ENCODE measurements at places on chromosomes 2 and 18.

GRCh38 chr2:231355508-231356465 lies 39.7 kb upstream of the B3GNT7 start:
- DNase-seq, result no peak

DNA sequence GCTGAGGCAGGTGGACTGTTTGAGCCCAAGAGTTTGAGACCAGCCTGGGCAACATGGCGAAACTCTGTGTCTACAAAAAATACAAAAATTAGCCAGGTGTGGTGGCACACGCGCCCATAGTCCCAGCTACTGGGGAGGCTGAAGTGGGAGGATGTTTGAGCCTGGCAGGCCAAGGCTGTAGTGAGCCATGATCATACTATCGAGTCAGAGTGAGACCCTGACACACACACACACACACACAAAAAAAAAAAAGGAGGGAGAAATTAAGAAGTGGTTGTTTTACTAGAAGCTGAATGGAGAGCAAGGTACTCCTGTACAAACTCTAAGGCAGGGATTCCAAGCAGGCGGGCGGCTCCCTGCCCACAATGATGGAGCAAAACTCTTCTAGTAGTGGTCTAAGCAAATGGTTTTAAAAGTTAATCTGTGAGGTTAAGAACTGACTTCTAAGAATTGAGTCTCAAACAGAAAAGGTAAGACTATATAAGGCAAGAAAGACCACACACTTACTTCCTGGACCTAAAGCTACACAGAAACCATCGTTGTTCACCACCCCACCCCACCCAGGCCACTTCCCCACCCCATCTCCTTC lies 2.6 kb downstream of the ANKRD44 start:
- DNase-seq, result no peak

DNA sequence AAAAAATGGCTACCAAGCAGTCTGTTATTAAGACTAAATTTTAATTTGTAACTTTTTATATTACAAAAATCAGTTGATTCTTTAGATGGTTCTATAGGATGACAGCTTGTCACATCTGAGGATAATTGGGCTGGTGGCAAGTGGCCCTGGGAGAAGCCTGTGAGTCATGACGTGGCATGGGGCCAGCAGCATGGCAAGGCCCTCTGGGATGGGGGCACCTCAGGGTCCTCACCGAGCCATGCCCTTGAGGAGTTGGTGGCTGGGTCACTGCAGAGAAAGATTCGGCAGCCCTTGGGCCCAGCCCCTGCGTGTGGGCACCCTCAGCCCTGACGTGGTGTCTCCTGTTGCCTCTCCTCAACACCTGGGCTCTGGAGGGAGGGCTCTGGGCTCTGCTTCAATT lies 49.7 kb downstream of the STK25 start:
- DNase-seq, result no peak

- DNase-seq, result peak; percentile 66
Observed at GRCh38 chr18:23515911-23516546, 12.7 kb downstream of the RMC1 start.

DNA sequence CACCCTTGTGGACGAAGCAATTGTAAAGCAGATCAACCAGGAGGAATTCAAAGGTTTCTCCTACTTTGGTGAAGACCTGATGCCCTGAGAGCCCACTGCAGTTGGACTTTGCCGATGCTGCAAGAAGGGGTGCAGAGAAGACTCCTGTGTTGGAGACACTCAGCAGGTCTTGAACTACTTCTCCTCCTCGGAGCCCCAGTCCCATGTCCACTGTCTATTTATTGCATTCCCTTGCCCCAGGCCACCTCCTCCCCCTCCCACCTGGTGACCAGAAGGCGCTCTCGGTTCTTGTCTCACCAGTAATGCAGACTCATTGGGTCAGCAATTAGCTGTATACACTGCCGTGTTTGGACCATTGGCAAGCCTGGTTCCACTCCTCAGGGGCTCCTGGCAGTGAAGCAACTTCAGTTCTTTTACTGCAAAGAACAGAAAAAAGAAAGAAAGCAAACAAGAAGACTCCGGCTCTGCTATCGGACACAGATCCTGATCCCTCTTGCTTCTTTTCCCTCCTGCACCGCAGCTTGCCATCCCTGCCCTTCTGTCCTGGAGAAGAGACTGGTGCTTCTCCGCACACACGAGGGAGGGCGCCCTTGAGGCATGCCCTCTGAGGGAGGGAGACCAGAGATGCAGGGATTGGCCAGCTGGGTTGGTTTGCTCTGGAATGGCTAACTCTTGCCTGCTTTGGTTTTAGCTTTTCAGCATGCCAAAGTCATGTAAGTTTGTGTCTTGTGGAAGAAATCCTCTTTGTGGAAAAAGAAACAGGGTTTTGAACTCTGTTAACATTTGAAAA lies 112.2 kb upstream of the EPAS1 start:
- no peak for DNase-seq

- DNase-seq, result peak; percentile 38
Observed at GRCh38 chr2:102520009-102520408, 47.0 kb downstream of the SLC9A4 start.

DNA sequence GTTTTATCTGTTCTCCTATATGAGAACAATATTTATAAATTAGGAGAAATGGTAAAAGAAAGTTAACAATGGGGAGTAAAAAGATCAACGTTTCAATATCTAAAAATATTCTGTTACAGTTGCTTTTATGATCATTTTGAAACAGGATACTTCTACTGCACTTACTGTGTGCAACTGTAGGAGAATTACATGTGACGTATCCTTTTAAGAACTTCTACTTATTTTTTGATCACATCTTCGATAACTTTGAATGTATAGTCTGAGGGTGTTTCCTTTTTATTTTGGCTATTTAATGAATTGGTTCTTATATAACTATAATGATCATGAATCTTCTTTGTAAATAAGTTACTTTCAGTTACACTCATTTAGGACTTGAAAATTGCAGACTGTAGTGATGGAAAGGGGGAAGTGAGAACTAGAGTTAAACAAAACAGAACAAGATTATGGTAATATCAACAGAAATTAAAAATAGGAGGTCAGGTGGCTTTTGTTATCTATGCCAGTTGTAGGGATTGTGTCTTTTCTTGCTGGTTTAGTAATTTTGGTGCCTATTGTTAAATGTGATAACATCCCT lies 109.9 kb downstream of the MSTN start:
- DNase-seq, result no peak

GRCh38 chr2:215863687-215864086 lies 149.7 kb downstream of the MREG start:
- DNase-seq, result no peak

DNA sequence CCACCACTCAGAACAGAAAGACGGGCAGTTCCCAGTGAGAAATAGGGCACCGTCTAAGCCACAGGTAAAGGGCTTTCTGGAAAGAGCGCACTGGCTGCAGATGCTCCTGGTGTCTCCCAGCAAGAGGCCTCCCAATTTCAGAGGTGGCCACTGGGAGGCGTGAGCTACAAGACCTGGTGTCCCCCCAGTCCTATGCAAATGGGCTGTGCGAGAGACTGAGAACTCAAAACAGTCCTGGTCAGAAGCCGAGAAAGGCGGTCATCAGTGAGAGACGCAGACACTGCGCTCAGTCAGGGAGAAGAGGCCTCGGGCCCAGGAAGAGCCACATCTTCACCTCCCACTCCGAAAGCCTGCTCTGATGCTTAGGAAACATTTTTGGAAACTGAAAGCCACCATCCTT lies 179.5 kb downstream of the EIPR1 start:
- DNase-seq, result no peak

DNA sequence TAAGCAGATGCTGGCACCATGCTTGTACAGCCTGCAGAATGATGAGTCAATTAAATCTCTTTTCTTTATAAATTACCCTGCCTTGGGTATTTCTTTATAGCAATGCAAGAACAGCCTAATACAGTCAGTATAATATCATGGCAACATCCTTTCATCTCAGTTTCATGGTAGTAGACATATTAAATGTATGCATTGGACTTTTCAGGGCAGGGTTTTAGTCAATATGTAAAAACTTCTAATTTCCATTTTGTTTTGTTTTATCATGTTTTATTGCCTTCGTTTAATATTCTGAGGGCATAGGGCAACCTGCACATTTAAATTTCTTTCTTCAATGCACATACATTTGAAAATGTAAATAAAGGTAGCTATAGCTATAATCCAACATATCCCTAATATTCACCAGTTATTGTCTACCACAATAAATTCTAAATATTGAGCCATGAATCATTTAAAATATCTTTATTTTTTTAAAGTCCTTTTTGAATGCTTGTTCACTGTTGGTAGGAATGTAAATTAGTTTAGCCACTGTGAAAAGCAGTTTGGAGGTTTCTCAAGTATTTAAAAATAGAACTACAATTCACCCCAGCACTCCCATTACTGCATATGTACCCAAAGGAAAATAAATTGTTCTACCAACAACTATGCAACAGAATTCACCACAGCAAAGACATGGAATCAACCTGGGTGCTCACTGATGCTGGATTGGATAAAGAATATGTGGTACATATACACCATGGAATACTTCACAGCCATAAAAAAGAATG lies 41.8 kb upstream of the GRB14 start:
- DNase-seq, result no peak

- no peak for DNase-seq
Observed at GRCh38 chr2:20361893-20362292, 11.2 kb upstream of the PUM2 start.

DNA sequence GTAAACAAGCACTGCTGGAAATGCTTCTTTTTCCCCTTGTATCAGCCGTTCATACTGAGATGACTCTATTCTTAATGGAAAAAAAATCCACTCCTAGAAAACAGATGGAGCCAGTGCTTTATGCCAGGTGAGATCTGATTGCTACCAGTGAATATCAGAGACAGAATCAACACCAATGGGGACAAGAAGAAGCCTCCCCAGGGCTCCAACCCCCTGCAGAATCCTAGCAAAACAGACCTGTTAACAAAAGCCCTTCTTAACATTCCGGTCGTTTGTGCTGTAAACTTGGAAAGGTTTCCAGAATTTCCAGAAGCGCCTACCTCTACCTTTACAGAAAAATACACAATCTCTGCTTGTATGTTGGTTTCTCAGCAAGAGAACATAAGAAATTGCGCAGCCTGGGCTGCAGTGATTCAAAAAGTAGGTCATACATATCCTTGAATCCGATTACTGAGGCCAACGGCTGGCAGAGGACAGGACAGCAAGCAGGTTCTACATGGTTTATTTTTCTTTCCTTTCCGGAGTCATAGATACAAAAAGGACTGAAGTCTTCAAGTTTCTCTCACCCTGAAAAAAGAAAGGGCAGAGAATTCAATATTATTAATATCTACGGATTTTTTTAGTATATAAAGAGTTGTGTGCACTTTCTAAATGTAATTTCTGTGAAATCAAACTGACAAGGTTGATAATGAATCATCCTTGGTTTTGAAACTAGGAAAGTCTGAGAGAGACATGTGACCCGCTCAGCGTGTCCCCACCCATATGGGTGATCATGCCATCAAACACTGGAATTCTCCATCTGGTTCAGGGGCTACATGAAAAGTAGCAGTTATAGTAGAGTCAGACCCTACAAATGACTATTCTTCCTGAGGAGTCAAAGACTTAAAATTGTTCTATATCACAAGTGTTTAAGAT lies 266.7 kb upstream of the MGAT5 start:
- DNase-seq, result no peak

GRCh38 chr2:235612181-235612950 lies 118.5 kb downstream of the AGAP1 start:
- DNase-seq, result no peak

- no peak for DNase-seq
Observed at GRCh38 chr2:235080101-235080500, 128.3 kb downstream of the SH3BP4 start.

All from amniotic epithelial cell (primary cell).